ENCODE measurements at places on chromosomes 16 and 17.

GRCh38 chr16:53952215-53953208 is 248.6 kb downstream of the FTO start:
- no peak for DNase-seq

- no peak for DNase-seq
Observed at GRCh38 chr16:88610080-88610479, 28.3 kb upstream of the IL17C start.

DNA sequence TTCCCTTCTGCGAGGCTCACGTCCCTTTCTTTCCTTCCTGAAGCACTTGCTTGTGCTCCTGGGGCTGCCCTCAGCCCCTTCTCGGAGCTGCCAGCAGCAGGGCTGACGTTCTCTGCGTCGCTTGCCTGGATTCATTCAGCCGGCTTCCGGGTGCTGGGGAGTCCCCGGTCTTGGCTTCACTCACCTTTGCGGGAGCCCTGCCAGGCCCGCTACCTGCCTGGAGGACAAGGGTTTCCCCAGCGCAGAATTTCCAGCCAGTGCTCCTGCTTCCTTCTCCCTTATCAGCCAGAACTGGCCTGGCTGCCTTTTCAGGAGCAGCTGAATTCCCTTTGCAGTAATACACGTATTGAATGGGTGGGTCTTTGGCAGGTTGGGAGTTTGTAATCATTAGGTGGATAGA is 22.1 kb upstream of the IL17C start:
- no peak for DNase-seq

DNA sequence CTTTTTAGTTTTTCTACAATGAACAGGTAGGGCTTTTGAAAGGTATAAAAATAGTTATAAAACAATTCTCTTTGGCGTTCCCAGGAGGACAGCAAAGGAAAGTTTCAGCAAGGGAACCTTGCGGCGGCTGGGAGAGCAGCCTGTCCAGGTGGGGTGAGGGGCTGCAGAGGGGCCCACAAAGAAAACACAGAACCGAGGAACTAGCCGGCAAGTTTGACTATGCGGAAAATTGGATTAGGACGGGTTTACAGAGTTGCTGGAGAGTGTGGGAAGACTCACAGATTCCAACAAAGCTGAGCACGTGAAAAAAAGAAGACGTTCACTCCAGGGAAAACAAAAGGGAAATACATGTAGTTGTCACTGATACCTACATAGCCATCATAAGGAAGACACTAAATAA is 40.2 kb upstream of the METTL16 start:
- no peak for DNase-seq

GRCh38 chr16:2775765-2776499 is 1.1 kb downstream of the ELOB start:
- no peak for DNase-seq
